ENCODE measurements at places on chromosomes 16 and 17. TPM values are rescaled to one million over a fixed set of nuclear protein-coding genes. Genes with fewer than 3 reads are reported as not detected.

Gene TBC1D28
- total RNA-seq, result not detected

Gene TBC1D3D
- not detected for total RNA-seq

Gene EVPLL
- total RNA-seq, result not detected

Gene CD300A
- total RNA-seq, result not detected

Gene JPH3
- 0.13 TPM for total RNA-seq

Gene EXOSC6
- 49.3 TPM for total RNA-seq

Gene SLX4
- 4.0 TPM for total RNA-seq

Gene MPV17L
- 0.39 TPM for total RNA-seq

Gene PPY
- not detected for total RNA-seq
